Fibroblast of skin of left biceps (primary cell): ENCODE measurements at places on chromosomes 13 and 19.
A peak's percentile ranks its signal among the peaks of the same experiment; 100 is the strongest.

DNA sequence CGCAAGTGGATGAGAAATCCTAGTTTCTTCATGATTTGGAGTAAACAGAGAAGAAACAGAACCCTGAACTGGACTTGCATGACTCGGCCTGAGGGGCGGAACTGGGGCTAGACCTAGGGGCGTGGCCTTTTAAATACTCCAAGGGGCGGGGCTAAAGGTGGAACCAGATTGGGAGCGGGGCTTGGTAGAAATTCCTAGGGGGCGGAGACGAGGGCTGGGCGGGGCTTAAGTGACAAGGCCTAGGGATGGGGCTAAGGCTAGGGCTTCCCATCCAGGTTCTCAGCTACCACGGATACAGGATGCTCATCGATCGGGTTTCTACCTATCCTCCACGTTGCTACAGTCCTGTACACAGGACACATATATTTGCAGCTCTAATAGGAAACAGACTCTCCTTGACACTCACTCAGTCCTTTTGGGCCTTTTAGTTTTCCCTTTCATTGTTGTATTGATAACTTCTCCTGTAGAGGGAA is 372 bp upstream of the ZNF699 start:
- peak; percentile 69 for DNase-seq

- no peak for DNase-seq
Observed at GRCh38 chr13:113006660-113007059, 37.6 kb downstream of the MCF2L start.

- DNase-seq, result no peak
Observed at GRCh38 chr19:1840541-1841115, 7.7 kb downstream of the REXO1 start.

GRCh38 chr19:14480700-14481079 is 5.5 kb upstream of the PTGER1 start:
- no peak for DNase-seq

DNA sequence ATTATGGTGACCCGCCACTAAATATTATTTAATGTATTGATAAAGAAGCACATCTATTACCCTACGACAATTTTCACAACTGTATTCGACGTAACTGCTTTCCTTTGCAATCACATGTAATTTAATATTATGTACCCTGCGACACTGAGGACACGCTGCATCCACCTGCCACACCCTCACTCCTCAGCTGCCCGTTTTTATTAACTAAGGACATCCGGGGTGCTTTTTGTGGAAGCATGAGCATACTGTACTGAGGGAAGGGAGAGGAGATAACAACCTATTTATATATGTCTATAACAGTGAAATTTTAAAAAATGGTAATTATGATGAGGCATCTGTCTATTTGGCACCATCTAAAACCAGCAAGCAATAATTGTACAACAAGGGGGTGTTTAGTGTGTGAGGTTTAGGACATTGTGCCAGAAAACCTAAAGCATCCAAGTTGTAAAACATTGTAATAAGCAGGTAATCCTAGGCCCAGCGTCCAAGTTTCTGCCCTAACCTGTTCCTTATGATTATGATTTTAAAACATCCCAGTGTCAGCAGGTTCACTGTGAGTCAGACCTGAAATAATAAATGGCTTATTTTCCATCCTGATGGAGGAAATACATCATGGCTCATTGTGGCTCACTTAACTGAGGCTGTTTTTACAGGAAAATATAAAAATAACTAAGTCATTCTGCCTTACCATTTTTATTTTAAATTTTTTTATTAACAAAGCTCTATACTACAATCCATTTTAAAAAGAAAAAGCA is 56.3 kb downstream of the FOXO1 start:
- no peak for DNase-seq

- no peak for DNase-seq
Observed at GRCh38 chr13:56102641-56103040, 1038.1 kb upstream of the PRR20A start.

- DNase-seq, result no peak
Observed at GRCh38 chr19:28785971-28786370, 427.0 kb downstream of the UQCRFS1 start.
